ENCODE measurements at places on chromosomes 3 and 15.

- DNase-seq = no peak
These were observed 116.0 kb downstream of the XXYLT1 start for GRCh38 chr3:195154793-195155535.

DNA sequence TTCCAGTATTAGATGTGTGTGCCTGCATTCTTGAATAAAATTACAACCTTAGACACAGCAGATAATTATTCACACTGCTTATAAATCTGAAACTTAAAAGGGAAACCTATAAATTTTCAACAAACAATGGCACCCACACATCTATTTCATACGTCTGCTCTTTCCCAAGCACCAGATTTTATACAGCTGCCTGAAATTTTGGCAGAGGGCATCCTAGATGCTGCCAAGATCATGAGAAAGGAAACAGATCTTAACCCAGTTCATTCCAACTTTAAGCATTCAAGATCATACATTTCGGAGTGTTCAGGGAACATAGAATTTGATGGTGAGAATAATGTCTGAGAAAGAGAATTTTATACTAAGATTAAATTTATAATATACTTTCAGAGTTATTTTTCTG, 53.1 kb downstream of the CLDN1 start:
- DNase-seq = no peak

DNA sequence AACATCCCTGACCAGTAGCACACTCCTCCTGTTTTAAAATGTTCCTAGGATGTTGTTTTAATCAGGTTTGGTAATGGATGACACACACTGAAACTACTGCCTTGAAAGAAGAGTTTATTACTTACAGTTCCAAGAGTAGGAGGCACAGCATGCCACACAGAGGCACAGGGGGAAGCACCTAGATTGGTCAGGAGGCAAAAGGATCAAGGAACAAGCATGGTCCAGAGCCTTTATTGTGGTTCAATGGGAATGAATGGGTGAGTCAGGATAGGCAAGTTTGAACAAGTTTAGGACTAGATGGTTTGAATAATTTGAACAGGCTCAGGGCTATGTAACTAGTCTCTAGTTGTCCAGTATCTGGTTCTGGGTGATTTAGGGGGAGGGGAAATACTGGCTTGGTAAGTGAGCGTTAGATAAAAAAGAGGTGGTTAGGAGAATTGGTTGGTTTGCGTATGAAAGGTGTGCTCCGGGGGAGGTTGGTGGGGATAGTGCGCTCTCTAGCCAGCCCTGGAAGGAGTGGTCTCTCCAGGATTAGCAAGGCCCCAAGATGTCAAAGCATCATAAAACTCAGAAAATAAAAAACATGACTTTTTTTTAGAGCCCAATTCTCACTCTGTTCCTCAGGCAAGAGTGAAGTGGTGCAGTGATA, 35.1 kb downstream of the TMOD3 start:
- no peak for DNase-seq

DNA sequence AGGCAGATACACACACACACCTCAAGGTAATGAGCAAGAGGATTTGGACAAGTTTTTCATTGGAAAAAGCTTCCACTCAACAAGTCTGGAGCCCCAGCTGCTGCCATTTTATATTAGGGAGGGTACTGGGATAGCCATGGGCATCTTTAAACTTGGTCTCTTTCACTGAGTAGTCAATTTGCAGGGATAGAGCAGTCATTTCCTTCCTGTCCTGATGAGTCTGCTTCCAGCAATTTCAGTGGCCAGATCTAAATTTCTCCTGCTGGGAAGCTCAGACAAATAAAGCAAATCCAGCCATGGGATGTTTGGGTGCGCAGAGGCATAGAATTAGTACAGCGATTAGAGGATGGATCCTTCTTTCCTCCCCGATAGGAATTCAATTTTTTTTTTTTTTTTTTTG, 874 bp upstream of the ERC2 start:
- DNase-seq = no peak

GRCh38 chr3:106711650-106712049, 665.6 kb upstream of the CCDC54 start:
- no peak for DNase-seq

GRCh38 chr3:3745693-3746092, 53.5 kb upstream of the LRRN1 start:
- DNase-seq = no peak

DNA sequence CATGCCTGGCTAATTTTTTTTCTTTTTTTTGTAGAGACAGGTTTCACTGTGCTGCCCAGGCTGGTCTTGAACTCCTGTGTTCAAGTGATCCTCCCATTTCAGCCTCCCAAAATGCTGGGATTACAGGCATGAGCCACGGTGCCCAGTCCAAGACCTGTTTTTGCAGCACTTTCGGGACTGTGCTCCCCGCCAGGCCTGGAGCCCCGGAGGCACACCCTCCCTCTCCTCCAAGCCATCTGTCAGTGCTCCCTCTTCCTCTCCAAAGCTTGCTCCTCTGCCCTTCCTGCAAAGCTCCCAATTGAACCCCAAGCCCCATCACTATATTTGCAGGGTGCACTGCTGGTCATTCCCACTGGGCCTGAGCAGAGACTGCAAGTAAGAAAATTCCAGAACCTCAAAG, 98.1 kb downstream of the CORO2B start:
- no peak for DNase-seq

GRCh38 chr3:58528629-58529028, 8.4 kb downstream of the ACOX2 start:
- no peak for DNase-seq

DNA sequence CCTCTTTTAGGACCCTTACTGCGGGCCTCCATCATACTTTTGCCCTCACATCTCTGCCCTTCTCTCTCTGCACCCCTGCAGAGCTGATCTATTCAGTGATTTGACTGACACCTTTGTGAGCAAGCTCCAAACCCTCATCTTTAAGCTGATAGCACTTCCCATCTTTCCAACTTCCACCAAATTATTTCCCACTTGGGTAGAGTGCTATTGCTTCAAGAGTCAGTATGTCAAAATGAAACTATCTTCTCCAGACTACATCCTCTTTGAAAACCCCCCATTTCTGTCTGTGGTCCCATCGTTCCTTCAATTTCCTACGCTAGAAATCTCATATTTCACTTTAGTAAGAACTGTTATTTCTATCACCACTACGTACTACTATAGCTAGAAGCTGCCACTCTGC, 19.7 kb downstream of the ZWILCH start:
- DNase-seq = no peak

GRCh38 chr3:37569991-37570390, 291.7 kb upstream of the CTDSPL start:
- no peak for DNase-seq

GRCh38 chr3:146106986-146107385, 54.0 kb downstream of the PLOD2 start:
- no peak for DNase-seq

GRCh38 chr3:134713671-134714070, 62.8 kb upstream of the KY start:
- DNase-seq = no peak

GRCh38 chr3:152348436-152349177, 79.9 kb downstream of the MBNL1 start:
- no peak for DNase-seq

DNA sequence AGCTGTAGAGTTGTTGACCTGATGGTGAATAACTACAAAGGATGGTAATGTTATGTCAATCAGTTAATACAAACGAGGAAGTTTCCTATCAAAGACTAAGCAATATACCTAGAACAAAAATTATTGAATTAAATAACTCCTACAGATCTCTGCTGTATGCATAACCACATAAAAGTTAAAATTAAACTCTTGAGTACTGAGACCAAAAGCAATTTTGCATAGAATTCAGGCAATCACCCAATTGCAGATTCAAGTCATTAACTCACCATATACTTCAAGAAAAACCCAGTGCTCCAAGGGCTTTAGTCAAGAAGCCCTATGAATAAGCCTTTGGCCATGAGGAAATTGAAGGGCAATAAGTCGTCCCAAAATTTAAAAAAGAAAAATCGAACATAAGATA, 518.8 kb downstream of the MECOM start:
- no peak for DNase-seq

- no peak for DNase-seq
These were observed 246.4 kb upstream of the LRIG1 start for GRCh38 chr3:66747261-66747660.

GRCh38 chr15:101232677-101233076, 19.2 kb downstream of the CHSY1 start:
- no peak for DNase-seq

DNA sequence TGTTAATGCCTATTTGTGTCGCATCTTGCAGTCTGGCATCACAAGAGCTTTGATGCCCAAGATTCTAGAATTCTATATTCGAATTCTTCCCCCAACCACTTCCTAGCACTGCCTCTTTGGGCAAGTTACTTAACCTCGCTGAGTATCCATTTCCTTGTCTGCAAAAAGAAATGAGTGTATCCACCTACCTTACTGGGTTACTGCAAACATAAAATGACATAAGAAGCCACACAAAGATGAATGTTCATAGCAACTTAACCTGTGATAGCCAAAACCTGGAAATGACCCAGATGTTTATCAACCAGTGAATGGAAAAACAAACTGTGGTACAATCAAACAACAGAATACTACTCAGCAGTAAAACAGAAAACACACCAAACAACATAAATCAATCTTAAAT, 24.9 kb downstream of the RFTN1 start:
- DNase-seq = no peak

DNA sequence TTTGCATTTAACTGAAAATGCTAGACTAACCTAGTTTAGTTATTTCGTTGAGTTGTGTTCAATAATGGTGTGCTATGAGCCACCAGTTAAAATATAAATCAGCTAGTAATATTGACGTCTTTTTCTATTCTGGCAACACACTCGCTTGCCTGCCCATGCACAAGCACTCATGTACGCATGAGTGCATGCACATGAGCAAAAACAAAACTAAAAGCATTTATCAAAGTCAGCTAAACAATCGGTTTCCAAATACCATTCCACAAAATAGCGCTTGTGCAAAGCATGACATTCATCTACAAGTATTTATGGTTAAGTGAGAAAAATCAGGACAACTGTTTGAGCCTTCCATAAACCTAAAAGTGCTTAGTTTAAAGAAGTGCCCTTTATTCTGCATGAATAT, 13.1 kb upstream of the SAMMSON start:
- DNase-seq = no peak

DNA sequence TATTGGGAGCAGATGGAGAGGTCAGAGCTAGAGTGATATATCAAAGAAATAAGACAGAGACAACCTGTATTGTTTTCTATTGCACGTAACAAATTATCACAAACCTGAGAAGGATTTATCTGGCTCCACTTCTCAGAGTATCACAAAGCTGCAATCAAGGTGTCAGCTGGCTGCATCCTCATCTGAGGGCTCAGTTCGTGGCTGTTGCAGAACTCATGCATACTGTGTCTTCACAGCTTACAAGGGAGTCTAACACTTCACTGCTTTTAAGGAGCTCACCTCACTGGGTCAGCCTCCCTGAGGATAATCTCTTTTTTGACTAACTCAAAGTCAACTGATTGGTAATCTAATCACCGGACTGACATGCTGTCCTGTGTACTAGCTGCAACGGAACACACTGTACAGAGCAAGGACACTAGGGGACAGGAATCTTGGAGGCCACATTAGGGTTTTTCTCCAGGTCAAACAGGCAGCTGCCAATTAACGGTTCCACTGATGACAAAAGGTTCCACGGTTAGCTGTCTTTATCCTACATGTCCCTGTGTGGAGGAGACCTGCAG, 1006.8 kb upstream of the SEMA6D start:
- no peak for DNase-seq

DNA sequence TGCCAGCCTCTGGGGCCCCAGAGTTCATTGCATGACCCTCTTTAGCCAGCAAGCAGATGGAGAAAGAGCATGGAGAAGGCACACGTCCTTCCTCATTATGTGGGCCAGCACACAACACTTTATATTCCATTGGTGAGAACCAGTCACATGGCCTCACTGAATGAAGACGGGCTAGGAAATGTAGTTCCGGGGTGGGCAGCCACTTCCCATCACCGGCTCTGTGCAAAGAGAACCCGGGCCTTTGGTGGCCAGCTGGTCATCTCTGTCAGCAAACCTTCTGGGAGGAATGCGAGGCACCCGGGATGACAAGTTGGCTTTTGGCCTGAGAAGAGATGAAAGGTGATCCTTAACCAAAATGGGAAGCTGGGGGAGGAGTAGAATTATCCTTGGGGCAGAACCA, 90.2 kb upstream of the VGLL4 start:
- DNase-seq = no peak

GRCh38 chr15:89489376-89489775, 7.0 kb downstream of the RHCG start:
- no peak for DNase-seq

GRCh38 chr3:17894434-17895060, 152.1 kb upstream of the TBC1D5 start:
- DNase-seq = no peak

GRCh38 chr3:11575677-11576076, 68.0 kb downstream of the VGLL4 start:
- DNase-seq = no peak

DNA sequence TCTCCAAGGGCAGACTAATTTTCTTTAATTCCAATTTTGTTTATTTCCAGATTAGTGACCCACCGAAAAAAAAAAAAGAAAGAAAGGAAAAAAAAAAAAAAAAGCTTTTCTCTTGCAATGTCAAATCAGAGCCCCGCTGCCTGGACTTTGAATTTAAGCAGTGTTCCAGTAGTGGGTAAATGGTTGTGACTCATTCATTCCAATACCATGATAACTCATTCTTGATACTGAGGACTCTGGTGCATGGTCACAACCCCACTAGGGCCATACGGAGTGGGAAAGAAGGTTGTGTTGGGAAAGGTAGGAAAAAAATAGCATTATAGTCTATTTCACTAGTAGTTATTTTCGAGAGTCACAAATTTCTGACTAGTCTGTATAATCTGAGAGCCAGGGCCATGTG, 59.1 kb upstream of the COL8A1 start:
- no peak for DNase-seq

DNA sequence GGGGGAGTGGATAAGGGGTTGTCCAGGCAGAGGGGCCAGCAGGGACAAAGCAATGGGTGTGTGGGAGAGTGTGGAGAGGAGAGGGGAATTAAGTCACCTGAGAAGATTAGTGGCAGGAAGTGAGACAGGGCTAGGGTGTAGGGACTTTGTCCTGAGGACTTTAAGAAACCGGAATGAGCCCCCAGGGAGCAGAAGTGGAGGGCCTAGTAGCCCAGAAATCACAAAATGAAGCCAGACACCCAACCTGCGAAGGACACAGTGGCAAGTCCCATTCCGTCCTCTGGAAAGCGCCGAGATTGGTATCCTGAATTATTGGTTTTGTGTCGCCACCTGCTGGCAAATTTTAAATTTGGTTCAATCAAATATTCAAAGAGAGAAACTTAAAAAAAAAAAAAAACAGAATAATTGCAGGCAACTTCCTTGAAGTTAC, 78.0 kb upstream of the SLC25A36 start:
- DNase-seq = peak; percentile 23

GRCh38 chr15:42084465-42085235, 9.7 kb downstream of the PLA2G4D start:
- DNase-seq = peak; percentile 65

DNA sequence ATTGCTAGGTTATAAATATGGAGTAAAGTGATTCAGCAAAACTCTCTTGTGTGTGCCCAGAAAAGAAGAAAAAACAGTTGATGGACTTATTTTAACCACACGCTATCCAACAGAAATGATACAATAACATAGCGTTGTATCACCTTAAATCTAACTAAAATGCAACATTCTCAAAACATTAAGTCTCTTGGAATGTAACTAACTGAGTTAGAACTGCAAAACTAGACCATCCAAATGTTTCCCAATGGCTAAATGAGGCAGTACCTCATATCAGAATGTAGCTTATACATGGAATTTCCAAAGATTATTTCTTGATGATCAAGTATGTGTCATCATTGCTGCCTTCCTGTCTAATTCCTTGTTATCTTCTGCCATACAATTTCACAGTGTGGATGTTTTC, 187.9 kb downstream of the CNTN3 start:
- no peak for DNase-seq
